Lung (tissue), 17 donors: ENCODE measurements at places on chromosomes 3 and 15.

DNA sequence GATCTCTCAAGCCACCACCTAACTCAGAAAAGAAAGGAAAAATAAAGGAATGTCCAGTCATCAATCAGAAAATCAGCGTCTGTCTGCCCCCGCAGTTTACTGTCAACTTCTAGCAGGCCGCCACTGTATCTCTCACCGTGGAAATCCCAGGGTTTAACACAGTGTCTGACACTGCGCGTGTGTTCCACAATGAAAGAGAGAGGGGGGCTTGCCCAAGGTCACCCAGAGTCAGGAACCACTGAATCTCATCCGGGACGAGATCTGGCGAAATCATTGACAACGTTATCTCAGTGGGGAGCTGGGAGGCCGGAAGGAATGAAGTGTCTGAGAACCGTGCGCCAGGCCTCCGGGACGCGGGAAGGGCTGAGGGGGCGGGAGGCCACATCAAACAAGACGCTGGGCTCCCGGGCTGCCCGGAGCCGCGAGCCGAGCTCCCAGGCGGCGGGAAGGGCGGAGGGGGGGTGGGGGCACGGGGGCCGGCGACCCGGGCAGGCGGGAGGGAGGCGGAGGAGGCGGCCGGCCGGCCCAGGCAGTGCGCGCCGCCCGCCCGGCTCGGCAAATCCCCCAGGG is 2.2 kb upstream of the HES1 start:
- peak; percentile 89 for DNase-seq

GRCh38 chr3:146972726-146973125 is 367.6 kb upstream of the PLSCR5 start:
- DNase-seq = no peak

DNA sequence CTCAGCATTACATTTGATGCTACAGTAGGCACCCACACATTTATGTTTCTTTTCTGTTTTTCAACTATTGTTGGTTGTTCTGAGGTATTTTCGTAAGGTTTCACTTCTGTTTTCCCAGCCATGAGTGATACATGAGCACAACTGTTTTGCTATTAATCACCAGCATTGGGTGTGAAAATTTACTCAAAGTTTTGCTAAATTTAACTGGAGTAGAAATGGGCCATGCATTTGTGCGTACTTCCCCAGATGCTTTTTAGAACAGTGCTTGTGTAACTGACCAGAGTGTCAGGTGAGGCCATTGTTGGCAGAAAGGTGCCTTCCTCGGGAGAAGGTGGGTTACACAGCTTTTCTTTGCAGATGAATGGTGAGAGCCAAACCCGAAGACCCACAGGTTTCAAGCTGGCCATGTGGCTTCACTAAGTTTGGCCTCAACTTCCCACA is 70.4 kb downstream of the ST6GAL1 start:
- DNase-seq = no peak

- DNase-seq = no peak
These were observed 46.5 kb downstream of the EXOG start for GRCh38 chr3:38542401-38543298.

- DNase-seq = no peak
These were observed 70.7 kb downstream of the CD200R1L start for GRCh38 chr3:112776000-112776399.
